ENCODE measurements at places on chromosomes 7 and 10.

GRCh38 chr10:125153703-125154490 is 6.5 kb downstream of the CTBP2 start:
- DNase-seq: no peak

DNA sequence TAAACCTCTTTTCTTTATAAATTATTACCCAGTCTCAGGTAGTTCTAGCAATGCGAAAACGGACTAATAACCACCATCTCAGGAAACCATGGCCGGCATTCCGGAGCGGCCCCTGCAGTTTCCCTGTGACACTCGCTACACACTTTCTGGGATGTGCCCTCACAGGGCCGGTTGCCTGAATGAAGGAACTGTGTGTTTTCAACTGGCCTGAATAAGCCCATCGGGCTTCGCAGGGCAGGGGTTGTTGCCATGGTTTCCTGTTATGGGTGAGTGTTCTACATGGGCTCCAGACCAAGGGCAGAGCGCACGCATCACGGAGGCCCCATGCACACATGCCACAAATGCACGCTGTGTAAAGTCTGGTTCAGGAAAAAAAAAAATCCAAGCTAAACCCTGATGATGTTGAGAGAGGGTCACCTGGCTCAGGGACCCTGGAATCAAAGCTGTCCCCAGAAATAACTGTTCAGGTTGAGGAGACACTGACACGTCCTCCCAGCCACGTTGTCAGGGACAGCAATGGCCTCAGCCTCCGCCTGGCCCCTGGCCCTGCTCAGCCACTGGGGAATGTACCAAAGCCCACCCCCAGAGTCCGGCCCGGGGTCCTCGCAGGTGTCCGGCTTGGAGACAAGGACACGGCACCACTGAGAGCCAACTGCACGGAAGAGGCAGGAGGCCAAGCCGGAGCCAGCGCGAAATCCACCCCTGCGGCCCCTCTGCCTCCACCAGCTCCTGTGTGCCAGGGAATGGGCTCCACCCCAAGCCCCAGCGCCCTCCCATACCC is 47.9 kb downstream of the STK32C start:
- DNase-seq: no peak

DNA sequence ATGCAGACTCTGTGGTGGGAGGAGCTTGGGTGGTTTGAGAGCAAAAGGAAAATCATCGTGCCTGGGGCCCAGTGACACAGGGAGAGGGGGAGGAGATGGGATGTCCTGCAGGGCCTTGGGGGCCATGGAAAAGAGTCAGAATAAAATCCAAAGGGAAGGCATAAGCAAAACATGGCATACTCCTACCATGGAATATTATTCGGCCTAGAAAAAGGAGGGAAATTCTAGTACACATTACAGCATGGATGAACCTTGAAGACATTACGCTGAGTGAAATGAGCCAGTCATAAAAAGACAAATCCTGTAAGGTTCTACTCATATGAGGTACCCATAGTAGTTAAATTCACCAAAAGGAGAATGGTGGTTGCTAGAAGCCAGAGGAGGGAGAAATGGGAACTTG is 38.7 kb downstream of the STRA8 start:
- no peak for DNase-seq

- no peak for DNase-seq
Observed at GRCh38 chr10:80416479-80417098, 8.2 kb downstream of the PRXL2A start.

DNA sequence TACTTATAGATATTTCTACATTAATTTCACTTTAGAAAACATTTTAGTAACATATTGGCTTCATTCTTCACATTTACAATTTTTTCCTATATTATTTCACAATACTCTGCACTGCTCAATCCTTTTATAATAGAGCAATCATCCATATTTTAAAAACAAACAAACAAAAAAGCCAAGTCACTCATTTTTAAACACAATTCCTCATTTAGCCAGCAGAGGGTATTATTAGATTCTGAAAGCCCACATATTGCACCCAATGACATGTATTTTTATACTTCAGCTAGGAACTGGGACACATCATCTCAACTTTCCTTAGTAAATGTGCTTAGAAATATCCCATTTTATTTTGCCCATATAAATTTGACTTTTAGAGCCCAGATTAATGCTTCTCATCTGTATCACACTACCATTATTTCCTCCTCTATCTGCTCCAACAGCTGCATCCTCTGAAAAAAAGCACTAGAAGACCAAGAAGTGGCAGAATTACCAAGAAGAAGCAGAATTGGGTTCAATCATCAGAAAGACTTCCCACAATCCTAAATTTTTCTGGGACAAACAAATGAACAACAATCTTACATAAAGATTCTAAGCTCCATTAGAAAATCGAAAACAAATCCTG is 29.5 kb downstream of the CTNNA3 start:
- DNase-seq: no peak

DNA sequence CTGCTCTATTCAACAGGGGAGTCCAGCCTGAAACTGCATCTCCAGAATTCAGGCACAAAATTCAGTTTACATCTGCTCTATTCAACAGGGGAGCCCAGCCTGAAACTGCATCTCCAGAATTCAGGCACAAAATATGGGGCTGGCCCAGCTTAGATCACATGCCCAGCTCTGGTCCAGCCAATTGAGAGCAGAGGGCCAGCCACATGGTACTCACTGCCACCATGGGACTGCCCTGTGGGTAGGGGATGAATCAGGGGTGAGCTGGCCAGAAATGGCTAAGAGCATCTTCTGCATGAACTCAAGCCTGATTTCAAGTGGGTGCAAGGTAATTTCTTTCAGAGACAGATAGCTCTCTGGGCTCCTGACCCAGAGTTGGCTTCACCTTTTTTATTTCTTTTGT is 156.6 kb upstream of the LYZL2 start:
- DNase-seq: no peak

DNA sequence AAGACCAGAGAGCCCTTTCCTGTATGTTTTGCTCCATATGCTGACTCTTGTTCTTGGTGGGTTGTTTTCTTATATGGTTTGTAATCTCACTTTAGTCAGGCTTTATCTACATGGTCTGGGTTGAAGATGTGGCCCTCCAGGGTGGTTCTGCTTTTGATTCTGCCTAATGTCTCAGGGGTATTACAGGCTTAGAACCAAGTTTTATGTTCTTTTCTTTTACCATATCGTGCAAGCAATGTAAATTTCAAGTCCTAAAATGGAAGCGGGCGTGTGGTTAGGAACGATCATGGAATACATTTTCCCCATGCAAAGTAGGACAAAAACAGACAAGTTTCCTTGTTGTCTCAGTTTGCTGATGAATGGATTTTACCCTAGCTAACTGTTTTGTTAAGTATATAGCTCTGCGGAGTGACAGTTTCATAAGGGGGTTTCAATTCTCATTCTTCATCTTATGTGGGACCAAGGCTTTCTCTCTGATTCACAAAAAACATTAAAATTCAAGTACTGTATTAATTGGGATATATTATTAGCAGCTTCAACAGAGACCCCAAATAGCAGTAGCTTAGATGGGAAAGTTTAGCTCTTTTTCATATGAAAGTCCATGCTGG is 58.7 kb downstream of the MTURN start:
- DNase-seq: no peak

Measured in NCI-H1436 (cell line).